ENCODE measurements at places on chromosomes 3 and 15.
A peak's percentile ranks its signal among the peaks of the same experiment; 100 is the strongest.

GRCh38 chr3:170584585-170585007, 1.3 kb downstream of the SLC7A14 start:
- peak; percentile 45 for DNase-seq

DNA sequence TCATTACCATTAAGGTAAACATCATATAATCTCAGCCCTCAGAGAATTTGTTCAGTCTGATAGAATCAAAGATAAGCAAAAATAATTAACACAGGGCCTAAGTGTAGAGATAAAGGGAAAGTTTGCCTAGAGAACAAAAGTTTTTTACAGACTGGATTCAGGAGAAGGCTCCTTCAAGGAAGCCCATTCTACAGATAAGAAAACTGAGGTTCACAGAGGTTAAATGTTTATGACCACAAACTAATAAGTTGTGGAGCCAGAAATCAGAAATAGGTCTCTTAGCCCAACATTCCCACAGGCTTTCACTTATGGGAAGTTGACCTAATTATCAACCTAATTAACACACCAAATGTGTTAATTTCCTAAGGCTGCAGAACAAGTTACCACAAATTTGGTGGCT, 110.7 kb downstream of the ZMAT3 start:
- no peak for DNase-seq

- no peak for DNase-seq
These were observed 818.5 kb upstream of the ROBO1 start for GRCh38 chr3:80586338-80586737.

DNA sequence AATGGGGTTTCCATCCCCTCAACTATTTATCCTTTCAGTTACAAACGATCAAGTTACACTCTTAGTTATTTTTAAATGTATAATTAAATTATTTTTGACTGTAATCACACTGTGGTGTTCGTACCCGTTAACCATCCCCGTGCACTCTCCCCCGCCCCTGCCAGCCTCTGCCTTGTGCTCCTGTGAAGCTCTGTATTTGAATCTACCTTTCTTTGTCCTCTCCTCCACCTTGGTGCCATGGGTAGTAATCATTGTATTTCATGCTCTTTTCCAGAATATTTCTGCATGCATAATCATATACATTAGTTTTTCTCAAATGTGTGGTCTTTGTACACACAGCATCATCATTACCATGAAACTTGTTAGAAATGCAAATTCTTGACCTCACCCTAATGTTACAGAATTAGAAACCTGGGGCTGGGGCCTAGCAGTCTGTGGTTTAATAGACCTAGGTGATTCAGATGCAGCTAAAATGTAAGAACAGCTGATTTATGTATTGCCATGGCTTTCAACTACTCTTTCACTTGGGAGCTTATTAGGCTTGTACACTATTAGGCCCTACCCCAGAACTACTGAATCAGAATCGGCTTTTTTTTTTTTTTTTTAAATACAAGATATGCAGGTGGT, 91.5 kb downstream of the STT3B start:
- no peak for DNase-seq

DNA sequence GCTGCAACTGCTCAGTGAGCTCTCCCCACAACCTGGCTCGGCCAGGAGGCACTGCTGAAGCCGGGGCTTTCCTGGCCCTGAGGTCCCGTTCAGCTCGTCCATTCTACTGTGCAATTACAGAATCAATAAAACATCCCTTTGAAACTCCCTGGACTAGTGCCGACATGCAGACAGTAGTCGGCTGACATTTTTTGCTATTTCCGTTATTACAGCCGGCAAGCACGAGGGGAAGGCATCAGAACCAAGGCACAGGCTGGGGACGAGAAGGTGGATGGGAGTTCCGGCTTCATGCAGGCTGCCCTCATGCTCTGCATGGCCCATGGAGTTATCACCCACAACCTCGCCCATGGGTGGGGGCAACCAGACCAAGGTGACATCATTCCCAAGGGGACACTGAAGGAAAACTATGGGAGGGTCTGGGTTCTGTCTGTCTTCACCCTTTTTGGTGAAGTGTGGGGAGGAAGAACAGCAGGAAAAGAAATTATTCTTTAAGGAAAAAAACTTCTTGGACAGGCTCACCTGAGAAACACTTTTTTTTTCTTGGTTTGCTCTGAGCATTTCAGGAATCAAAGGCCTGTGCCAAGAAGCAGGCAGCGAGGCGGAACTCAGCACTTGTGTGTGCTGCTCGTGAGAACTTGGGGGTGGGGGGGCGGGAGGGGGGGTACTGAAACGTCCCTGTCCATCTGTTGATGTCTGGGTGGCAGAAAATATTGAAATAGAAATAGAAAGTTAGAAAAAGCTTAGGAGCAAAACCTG, 154.5 kb downstream of the FOXP1 start:
- DNase-seq = no peak
